Activated T-helper 9 cell treated with anti-CD3 and anti-CD28 coated beads, Interleukin-2, amount 50 U/mL, for 16 hours (primary cell): ENCODE measurements at places on chromosomes 3 and 15.

GRCh38 chr15:83653639-83654378 is at the start of gene ADAMTSL3:
Gene ADAMTSL3 (plus strand): TSS chr15:83654123. CDS start chr15:83655762, 1,639 bp downstream.
- DNase-seq, result no peak

DNA sequence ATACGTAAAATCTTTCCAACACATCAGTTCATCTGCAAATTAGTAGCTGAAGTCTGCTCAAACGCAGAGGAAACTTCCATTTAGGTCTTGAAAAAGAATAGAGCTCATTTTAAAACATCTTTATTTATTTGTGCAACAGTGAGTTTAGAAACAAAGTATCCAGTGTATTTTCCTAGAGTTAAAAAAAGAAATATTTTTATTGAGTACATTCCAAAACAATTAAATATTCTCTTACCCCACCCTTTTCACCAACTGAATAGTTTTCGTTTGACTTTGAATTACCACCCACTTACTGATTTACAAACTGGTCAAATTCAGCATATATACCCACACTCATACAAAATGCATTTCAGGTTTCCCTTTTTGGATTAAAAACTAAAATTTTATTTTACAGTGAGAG is 104.7 kb downstream of the ZBTB20 start:
- no peak for DNase-seq

DNA sequence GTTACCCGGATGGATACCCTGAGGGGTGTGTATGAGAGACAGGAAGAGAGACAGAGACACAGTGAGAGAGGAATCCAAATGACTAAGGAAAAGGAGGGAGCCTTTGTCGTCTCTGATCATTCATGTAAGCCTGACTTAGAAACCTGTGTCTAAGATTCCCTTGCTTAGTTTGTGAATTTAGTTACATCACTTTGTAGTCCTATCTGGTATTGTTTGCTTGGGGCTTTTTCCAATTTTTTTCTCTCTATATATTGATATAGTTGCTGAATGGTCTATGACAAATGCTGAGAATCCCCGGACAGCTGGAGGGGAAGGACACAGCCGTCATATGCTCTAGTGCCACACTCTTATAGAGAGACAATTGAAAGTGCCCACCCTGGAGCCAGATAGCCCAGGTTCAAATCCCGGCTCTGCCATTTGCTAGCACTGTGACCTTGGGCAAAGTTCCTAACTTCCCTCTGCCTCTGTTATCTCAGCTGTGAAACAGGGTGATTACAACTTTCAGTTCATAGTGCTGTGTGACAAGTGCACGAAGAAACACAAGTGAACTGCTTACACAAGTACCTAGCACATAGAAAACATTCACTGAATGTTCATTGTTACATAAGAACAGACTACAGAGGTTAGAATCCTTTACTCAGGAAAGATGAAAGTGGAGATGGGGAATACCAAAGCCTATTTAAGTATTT is 6.0 kb downstream of the SLC24A5 start:
- no peak for DNase-seq

- DNase-seq, result no peak
These were observed 530.0 kb downstream of the TAFA4 start for GRCh38 chr3:68402235-68402918.

DNA sequence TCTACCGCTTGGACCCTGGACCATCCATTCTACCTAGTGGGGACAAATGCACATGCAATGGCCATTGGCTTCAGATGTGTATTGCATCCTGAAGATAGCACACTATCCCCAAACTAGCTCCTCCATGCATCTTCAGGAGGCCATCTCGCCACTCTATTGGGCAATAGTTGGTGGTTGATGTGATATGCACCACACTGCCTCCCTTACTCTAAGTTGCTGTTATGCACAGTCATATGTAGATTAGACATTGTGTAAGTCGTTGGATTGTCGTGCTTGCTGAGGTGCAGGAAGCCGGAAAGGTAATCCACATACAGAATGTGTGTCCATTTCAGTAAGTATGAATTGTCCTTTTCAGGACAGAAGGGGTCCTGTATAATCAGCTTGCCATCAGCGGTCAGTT is 26.7 kb upstream of the PLA2G4D start:
- no peak for DNase-seq

DNA sequence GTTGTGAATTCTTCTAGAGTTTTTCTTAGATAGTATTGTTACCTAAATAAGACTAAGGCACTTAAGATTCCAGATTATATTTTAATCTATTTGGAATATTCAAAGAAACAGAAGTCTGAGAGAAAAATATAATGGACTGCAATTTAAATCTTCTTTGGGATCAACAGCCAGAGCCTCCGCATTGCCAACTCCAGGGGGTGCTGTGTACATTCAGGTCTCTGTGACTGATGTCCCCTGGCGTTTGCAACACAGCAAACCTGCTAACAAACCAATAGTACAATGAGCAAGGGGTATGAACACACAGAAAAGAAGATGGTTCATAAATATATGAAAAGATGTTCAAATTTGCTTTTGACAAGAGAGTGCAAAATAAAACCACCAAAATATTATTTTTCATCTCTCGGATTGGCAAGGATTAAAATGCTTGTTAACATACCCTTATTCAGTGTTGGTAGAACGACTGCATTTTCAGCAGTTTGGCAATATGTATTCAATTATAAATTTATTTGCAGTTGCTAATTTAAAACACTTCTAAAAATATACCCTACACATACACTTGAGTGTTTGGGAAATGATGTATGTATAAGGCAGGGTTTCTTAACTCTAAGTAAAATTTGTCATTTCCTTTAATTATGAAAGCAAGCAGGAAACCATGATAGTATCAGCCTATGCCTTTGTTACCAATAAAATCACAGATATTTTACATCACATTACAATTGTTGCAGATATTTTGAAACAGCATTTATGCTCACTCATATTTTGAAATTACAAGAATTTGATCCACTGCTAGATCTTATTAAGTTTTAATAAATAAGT is 16.1 kb upstream of the TM4SF1 start:
- no peak for DNase-seq

- DNase-seq, result no peak
These were observed 57.4 kb downstream of the TIGIT start for GRCh38 chr3:114351123-114351821.

- DNase-seq, result no peak
These were observed 278.9 kb downstream of the KLF13 start for GRCh38 chr15:31605467-31605931.

GRCh38 chr3:188523291-188523690 is 369.3 kb downstream of the LPP start:
- DNase-seq, result no peak

- DNase-seq, result no peak
These were observed 352.0 kb upstream of the COL8A1 start for GRCh38 chr3:99286266-99286845.

DNA sequence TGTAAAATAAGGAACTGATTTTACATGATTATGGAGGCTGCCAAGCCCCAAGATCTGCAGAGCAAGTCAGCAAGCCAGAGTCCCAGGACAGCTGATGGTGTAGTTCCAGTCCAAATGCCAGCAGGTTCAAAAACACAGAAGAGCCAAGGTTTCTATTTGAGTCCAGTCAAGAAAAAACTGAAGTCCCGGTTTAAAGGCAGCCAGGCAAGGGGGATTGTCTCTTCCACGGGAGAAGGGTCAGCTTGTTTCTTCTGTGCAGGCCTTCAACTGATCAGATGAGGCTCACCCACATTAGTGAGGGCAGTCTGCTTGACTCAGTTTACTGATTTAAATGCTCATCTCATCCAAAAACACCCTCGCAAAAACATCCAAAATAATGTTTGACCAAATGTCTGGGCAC is 246.2 kb downstream of the PLCL2 start:
- no peak for DNase-seq

DNA sequence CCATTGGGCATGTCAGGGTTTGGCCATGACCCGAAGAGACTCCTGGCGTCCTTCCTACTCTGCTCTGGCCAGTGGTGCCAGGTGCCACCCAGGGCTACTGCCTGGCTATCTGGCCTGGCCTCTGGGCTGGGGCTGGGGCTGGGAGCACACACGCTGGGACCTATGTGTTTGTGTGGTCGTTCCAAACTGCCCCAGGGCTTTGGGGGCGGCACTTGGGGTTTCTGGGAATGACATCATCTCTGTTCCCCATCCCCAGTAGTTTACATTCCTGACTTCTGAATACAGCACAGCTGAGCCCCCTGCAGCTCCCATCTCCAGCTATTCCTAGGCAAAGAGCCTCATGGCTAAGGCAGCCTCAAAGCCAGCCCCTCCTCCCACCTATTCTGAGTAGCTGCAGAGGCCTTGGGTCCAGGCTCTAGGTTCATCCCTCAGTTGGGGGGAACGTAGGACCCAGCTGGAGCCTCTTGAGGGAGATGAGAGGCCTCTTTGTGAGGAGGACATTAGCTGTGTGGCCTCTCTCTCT is 24.3 kb downstream of the PLEKHO2 start:
- no peak for DNase-seq

DNA sequence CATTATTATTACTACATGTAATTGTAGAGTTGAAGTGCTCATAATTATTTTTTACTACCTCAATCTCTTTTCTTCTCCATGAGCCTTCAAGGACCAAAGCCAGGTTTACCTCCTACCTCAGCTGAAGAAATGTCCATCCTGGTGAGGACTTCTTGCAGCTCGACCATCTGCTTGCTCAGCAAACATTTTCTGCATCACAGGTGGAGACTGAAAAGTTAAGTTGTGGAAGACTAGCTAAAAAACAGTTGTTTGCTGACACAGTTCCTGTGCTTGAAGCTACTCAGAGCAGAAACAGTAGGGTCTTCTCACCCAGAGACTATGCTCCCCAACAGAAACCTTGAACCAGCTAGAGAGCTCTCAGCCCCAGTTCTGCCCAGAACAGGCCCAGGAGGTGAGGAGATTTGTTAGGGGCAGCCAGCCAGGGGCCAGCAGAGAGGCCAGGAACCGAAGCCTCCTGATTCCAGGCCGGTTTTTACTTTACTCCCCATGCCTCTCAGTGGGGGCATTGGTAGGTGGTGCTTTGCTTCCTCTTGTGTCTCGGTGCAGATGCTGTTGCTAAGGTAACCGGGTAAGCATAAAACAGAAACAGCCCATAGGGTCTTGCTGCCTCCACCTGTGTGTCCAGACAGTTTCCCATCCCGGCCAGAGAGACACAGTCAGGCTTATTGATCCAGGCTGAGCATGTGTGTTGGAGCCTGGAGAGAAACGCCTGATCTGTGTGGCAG is 54.9 kb downstream of the CCNL1 start:
- no peak for DNase-seq

DNA sequence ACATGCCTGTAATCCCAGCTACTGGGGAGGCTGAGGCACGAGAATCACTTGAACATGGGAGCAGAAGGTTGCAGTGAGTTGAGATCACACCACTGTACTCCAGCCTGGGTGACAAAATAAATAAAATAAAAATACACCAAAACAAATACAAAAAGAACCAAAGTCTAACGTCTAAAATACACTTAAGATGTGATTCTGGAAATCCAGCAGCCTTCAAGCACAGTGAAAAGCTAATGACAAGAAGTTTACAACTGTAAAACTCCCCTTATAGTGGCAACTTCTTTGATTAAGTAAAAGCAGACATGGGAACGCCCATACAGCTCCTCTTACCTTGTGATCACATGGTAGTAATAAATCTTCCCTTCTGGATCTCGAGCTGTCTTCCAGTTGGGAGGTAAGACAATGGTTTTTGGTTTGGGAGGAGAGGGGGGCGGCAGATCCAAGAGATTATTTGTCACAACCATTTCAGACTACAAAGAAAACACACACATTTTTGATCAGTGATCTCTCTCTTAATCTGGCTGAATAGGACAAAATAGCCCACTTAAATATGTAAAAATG is 62.8 kb downstream of the NBEAL2 start:
- DNase-seq, result no peak

DNA sequence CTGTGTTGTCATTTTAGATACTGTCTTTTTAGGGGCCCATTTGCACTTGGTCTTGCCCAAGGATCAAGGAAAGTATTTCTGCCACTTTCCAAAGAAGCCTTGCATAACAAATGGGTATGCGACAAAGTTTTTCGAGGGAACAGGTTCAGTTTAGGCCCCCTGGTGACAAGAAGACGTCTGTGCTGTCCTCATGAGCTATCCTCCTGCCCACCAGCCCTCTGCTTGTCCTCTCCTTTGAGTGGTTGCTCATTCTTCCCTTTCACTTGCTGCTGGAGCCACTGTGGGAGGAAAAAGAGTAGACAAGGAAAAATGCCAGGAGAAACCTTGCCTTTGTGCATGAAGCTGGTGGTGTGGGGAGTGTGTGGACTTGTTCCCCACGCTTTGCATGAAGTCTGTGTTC is 171.9 kb downstream of the CACNA2D3 start:
- DNase-seq, result no peak

GRCh38 chr3:168709073-168709472 is 613.3 kb upstream of the GOLIM4 start:
- no peak for DNase-seq

- no peak for DNase-seq
These were observed 208.3 kb downstream of the TJP1 start for GRCh38 chr15:29613951-29614382.

DNA sequence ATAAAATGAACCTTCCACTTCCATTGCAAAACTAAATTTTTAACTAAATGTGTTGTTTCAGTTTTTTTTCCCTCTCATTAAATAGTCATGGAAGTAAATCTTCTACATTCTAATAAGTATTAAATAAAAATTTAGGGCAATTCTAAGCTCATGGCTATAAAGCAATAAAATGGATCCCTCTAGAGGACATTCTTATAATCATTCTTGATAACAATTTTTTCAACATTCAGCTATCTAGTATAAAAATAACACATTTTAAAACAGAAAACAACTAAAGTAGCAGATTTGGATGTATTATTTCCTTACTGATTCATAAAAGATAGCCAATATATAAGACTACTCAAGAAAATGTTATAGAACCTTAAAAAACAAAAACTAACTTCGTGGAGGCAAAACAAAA is 393.1 kb downstream of the PLOD2 start:
- no peak for DNase-seq

DNA sequence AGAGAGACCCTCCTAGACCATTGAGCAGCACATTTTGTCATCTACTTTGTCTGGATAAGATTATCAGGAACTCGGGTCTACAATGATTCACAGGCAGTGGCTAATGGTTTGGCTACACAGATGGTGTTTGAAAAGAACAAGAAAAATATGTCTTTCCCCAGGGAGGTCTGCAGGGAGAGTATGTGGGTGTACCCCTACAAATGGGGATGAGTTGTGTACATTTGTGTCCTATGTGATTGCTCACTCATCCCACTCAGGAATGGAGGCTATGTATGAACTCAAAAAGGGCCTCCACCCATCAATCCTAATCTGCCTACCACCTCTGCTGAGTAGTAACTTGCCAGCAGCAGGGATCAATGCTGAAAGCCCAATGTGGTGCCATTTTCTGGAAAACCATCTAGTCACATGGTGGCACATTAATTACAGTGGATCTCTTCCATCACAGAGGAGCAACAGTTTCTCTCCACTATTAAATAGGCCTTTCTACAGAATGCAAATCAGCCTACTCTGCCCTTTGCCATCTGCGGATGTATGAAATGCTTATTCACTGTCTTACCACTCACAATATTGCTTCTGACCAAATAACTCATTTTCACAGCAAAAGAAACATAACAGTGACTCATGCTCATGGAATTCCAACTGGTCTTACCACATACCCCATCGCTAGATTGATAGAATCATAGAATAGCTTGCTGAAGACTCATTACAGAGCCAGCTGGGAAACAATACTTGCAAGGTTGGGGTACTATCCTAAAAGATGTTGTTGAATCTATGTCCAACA is 48.3 kb upstream of the TRIM42 start:
- no peak for DNase-seq
